ENCODE measurements at places on chromosomes 6 and 20.
A peak's percentile ranks its signal among the peaks of the same experiment; 100 is the strongest.

GRCh38 chr20:12058216-12058615, 140.5 kb downstream of the BTBD3 start:
- DNase-seq, result peak; percentile 4

- peak; percentile 20 for DNase-seq
Observed at GRCh38 chr6:10409731-10410206, 5.1 kb downstream of the TFAP2A start.

DNA sequence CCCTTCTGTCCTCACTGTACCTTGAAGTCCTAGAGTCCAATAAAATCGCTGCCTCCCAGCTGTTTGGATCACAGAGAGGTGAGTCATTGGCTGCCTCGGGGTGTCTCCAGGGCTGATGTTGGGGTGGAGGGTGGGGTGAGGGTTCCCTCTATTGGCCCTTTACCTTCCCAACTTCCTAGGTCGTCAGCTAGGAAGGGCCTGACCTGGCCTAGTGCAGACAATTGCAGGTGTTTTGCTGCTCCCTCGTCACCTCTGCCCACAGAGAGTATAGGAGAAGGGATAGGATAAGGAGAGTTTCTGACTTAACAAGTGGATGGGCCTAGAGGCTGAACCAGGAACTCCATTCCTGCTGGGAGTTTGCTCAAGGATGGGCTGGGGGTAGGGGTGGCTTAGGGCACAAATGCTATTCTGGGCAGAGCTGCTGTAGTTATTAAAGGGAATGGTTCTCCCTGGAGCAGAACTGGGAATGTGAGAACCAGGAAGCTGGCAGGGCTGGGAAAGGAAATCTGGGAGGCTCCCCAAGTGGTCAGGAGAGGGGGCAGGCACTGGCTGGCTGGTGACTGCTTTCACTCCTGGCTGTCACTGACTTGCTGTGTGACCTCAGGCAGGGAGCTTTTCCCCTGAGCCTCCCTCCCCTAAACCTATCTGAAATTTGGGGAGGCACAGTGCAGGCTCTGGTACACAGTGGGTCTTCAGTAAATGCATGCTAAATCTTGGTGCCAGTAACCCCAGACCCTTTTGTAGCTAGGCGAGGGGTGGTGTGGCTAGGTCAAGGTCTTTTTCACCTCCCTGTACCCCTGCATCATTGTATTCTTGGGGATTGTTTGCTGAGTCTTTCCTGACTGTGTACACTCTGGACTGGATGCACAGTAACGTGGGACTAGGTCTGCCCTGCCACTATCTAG, 1.5 kb downstream of the TP53INP2 start:
- peak; percentile 71 for DNase-seq

GRCh38 chr20:63296531-63297299, 3.7 kb downstream of the COL20A1 start:
- DNase-seq, result no peak

- DNase-seq, result no peak
Observed at GRCh38 chr6:47160702-47161101, 118.6 kb upstream of the ADGRF1 start.

Measured in adipocyte (in vitro differentiated cells).